Activated CD4-positive, CD25-positive, alpha-beta regulatory T cell treated with anti-CD3 and anti-CD28 coated beads, Interleukin-2, amount 50 U/mL, for 72 hours (primary cell): ENCODE measurements at places on chromosomes 11 and 22.

DNA sequence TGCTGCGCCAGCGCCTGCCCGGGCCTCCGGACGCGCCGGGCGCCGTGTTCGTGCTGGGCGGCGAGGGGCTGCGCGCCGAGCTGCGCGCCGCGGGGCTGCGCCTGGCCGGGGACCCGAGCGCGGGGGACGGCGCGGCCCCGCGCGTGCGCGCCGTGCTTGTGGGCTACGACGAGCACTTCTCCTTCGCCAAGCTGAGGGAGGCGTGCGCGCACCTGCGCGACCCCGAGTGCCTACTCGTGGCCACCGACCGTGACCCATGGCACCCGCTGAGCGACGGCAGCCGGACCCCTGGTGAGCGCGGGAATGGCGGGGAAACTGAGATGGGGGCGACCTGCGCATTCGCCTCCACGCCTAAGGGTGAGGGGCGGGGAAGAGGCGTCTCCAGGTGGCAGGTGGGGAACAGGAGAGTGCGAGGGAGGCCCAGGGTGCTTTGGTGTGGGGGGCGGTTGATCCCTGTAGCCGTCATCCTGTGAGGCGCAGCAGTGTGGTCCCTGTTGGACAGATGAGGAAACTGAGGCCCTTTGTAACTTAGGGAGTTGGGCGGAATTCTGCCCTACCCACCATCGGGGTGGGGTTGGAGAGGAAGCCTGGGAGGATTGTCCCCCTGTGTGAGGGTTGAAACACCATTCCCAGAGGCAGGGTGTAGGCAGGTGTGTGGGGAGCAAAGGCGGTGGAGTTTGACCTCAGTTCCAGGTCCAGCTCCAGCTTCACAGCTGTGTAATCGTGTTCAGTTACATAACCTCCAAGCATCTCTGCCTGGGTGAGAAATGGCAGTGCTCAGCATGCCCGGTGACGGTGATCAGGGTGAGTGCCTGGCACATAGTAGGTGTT, 758 bp downstream of the PDXP start:
- peak; percentile 49 for DNase-seq

DNA sequence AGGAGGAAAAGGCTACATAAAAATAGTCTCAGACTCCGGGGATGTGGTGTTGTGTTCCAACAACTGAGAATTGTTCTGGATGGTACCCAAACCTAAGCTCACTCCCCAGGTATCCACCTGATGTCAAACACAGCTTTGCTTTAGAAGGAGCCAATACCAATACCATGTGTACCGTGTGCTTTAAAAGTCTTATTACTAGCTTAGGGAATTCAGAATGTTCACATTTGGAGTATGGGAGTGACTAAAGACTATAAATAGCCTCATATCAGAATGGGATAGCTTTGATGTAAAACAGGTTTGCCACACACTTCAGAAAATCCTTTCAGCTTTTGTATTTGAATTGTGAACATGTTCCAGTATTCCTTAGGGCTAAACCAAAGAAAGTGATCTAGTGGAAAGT, 248.7 kb upstream of the ARHGAP42 start:
- no peak for DNase-seq

- DNase-seq: peak; percentile 76
Measured at GRCh38 chr22:50016988-50017700, 4.6 kb upstream of the IL17REL start.

DNA sequence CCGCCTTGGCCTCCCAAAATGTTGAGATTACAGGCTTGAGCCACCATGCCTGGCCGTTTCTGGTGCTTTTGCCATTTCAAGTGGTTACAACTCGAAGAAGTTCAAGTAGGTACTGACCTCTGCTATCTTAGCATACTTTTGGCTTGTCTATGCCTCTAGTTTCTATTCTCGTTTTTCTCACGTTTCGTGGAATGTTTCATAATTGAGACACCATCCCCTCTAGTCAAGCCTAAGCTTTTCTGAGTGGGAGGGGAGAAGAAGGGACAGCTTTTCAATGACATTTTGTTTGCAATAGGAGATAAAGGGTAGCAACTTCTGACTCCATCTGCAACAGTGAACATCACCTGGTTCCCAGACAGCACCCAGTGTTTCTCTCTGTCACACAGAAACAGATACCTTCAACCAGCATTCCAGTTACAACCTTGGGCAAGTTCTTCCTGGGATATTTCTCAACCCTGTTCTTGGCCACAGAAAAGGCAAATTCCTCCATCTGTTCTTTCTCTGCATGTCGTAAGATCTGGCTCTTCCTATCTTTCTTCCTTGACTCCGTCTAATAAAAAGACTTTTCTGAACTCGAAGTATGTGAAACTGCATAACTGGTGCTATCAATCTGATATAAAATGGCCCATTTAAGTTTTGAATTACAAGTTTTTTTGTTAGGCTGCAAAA, 25.5 kb downstream of the DDI1 start:
- no peak for DNase-seq

DNA sequence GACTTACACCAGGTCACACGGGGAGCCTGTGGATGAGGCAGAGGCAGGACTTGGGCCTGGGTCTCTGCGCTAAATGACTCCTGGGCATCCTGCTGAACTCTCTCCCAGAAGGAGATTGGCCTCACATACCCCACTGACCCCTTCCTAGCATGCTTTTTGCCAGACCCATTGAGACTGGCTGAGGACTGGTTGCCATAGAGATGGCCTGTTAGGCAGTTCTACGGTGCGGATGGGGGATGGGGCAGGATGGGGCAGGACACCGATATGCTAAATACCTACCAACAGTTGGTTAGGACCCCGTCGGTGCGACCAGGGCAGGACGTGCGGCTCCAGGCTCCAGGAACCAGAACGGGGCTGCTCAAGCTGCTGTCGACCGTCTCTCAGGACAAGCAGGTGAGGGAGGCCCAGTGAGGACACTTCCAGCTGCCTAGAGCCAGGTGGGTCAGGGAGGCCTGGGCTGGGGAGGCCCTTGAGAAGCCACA, at the start of gene TSGA10IP:
Gene TSGA10IP, plus strand, starts transcription at position 51 of the 482 bp plus-strand sequence. Its CDS starts 196 bp downstream, at position 247.
- DNase-seq: no peak

GRCh38 chr11:76443268-76443980, 1.4 kb upstream of the EMSY start:
- no peak for DNase-seq

- DNase-seq: no peak
Measured at GRCh38 chr11:102111787-102112508, 1.7 kb downstream of the YAP1 start.

DNA sequence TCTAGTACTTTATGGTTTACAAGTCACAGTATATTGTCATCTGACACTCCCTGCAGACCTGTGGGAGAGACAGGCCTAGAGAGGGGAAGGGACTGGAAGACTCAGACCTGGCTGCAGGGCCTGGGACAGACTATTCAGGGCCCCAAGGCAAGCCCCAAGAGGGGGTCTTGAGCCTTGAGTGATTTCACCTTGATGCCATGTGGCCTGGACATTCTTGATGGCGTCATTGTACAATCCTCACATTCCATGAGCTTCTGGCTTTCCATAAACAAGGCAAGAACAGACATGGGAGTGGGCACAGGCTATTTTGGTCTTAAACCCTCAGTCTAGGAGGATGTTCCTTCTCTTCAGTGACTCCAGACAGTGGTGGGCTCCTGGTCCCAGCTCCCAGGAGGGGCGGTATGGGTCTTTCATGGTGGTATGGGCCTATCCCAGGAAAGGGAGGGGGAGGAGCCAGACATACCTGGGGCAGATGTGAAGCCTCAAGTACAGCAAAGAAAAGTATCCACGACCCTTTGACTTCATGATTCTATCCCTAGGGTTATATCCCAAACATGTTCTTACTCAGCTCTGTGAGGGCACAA, 1.8 kb upstream of the TBC1D10A start:
- DNase-seq: no peak

DNA sequence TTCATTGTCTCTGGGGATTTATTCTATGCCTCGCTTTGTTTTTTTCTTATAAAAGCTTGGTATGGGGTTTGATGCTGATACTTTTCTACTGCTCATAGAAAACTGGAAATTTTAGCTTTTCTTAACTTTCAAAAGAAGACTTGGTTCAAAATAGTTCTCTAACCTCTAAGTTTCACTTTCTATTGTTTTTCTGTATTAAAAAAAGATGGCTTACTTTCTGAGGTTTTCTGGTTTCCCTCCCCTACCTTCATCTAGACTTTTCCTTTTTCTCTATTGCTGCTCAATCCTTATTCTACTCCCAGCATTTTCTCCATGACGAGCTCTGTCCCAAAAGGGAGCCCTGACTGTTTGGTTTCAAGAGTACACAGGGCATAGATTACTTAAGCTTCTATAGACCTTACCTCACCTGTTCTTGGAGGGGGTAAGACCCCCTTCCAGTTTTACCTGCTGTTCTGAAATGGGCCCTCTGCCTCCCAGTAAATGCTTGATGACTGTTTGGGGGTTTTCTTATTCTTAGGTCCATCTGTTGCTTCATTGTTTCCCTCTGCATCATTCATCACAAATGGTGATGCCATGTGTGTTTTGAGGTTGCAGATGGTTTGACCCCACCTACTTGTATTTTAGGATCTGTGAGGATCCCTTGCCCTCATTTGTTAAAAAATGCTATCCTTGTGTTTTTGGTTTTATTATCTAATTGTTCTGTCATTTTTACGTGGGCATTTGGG, 29.5 kb downstream of the DNHD1 start:
- no peak for DNase-seq

- DNase-seq: no peak
Measured at GRCh38 chr11:18379201-18379600, 15.2 kb upstream of the LDHA start.

- no peak for DNase-seq
Measured at GRCh38 chr11:75103380-75104026, 6.8 kb upstream of the OR2AT4 start.

- no peak for DNase-seq
Measured at GRCh38 chr22:41524251-41524661, 20.0 kb downstream of the POLR3H start.

DNA sequence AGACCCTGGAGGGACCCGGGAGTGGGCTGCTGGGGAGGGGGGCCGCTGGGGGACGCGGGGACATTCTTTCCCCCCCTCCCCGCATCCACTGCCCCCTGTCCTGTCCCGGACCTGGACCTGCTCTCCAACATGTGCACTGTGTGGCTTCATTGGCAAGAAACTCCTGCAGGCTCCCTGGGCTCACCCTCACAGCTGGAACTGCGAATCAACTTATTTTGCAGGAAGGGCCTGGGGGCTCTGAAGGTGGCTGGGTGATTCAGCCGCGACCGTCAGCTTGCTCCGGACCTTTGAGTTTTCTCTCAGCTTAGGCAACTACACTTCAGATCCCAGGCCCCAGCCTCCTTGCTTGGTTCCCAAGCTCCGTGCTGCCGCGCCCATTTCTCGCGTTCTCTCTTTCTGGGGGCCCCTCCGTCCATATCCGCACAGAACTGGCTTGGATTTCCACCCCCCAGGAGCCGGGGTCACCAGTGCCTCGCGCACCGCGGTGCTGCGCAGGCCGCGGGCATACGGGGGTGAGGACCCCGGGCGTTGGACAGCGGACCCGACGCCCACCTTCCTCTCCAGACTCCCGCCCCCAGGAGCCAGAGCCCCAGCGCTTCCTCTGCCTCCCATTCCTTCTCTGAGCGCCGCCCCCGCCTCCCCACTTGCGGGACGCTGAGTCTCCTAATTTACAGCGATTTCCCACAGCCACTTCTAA, 471 bp upstream of the AHNAK start:
- DNase-seq: no peak

- DNase-seq: no peak
Measured at GRCh38 chr11:73239111-73239521, 21.0 kb downstream of the P2RY2 start.

- no peak for DNase-seq
Measured at GRCh38 chr11:125512106-125512505, 16.0 kb upstream of the FEZ1 start.
